ENCODE measurements at places on chromosomes 11 and 22. TPM values are rescaled to one million over a fixed set of nuclear protein-coding genes. Genes with fewer than 3 reads are reported as not detected.

DNA sequence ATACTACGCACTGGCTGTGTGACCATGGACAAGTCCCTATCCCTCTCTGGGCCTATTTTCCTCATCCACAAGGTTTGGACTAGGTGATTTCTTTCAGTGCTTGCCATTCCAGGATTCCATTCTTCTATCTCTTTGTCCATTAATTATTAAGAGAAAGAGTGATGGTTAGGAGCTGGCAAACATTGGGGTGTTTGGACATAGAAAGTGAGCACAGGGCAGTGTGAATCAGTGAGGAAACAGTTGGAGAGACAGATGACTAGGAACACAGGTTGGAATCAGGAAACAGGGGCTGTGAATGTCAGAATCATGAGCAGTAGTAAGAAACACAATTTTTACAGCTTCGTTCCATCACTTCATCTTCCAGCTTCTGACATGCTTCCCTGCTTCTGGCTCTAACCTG, 211.8 kb downstream of the INSC start:
- no peak for DNase-seq

- DNase-seq: no peak
Observed at GRCh38 chr11:26234451-26234850, 97.5 kb upstream of the ANO3 start.

DNA sequence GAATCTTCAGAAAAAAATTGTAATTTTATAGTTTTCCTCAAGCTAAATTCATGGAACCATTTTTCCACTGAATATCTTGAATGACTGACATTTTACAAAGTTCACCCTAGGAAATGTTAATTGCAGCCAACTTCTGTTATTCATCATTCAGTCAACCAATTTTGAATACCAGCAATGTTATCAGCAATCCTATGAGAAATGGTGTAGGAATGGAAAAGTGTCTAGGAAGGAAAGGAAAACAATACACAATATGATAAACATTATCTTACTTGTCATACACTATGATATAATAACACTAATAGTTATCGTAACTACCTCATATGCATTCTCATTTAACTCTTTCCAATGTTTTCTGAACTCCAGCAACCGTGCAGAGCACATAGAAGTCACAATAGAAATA, 790.5 kb upstream of the LRRC4C start:
- no peak for DNase-seq

DNA sequence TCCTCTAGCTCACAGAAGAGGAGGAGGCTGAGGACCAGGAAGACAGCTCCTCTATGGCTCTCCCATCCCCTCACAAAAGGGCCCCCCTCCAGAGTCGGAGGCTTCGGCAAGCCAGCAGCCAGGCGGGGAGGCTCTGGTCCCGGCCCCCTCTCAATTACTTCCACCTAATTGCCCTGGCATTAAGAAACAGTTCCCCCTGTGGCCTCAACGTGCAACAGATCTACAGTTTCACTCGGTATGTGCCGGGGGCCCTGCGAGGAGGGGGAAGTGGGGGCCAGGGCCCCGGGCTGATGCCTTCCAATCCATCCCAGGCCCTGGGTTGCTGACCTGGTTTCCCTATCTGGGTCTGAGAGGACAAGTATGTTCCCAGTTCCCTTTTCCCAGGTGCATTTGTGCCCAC, 7.9 kb downstream of the FOXR1 start:
- DNase-seq: no peak

GRCh38 chr22:36461665-36462649, 19.5 kb downstream of the TXN2 start:
- peak; percentile 86 for DNase-seq

- no peak for DNase-seq
Observed at GRCh38 chr11:8251616-8252295, 11.9 kb downstream of the LMO1 start.

- no peak for DNase-seq
Observed at GRCh38 chr11:120335556-120335907, 681 bp upstream of the ARHGEF12 start.

DNA sequence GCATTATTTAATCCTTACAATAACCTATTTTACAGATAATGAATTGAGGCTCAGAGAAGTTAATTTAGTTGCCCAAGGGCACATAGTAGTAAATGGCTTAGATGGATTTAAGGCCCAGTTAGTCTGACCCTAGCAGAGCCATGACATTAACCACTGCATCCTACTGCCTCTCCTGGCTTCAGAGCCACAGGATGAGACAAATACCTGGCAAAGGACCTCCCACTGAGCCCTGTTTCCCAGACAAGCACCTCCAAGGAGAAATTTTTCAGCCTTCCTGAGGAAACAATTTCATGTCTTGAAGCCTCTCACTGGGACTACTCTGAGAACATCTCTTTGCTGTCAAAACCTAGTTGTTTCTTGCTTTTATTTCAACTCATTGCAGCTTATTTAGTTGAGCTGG, 28.4 kb downstream of the IZUMO1R start:
- no peak for DNase-seq

DNA sequence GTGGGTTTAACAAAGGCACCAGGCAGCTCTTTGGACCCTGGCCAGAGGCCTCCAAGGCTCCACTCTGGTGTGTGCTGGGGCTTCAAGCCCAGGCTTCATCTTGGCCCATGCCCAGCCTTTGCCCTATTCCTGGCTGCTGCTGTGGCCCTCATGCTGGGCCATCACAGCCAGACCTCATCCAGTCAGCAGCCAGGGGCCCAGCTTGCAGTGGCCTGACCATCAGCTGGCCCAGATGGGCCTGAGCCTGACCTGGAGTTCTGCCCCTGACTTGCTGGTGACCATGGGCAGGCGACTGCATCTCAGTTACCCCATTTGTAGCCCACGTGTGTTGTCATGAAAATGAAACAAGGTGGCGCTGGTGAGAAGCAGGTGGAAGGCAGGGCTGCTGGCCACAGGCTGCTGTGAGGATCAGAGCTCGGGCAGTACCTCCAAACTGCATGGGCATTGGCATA, 76.1 kb downstream of the MED15 start:
- no peak for DNase-seq

GRCh38 chr11:124961972-124962609, 8.1 kb downstream of the CCDC15 start:
- no peak for DNase-seq

DNA sequence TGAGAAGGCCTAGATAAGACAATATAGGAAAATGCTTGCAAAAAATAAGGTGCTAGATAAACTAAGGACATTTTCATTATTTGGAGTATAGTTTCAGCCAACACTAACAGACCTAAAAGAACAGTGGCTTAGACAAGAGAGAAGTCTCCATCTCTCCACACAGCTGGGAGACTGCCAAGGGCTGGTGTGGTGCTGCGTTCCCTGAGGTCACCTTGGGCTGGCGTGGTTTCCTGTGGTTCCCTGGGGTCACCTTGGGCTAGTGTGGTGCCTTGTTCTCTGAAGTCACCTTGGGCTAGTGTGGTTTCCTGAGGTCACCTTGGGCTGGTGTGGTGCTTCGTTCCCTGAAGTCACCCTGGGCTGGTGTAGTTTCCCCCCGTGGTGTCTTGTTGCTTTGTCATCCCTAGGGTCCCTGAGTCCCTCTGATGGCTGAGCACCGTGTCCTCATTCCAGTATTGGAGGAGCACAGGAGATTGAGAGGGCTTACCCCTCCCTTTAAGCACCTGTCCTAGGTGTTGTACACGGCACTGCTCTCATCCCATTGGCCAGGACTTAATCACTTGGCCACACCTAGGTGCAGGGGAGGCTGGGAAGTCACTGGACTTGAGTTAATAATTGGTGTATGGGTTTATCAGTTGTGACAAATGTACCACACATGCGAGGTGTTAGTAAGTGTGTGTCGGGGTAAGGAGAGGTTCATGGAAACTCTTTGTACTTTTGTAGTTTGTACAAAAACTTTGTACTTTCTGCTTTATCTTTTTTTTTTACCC, 14.9 kb downstream of the SAMM50 start:
- DNase-seq: no peak

DNA sequence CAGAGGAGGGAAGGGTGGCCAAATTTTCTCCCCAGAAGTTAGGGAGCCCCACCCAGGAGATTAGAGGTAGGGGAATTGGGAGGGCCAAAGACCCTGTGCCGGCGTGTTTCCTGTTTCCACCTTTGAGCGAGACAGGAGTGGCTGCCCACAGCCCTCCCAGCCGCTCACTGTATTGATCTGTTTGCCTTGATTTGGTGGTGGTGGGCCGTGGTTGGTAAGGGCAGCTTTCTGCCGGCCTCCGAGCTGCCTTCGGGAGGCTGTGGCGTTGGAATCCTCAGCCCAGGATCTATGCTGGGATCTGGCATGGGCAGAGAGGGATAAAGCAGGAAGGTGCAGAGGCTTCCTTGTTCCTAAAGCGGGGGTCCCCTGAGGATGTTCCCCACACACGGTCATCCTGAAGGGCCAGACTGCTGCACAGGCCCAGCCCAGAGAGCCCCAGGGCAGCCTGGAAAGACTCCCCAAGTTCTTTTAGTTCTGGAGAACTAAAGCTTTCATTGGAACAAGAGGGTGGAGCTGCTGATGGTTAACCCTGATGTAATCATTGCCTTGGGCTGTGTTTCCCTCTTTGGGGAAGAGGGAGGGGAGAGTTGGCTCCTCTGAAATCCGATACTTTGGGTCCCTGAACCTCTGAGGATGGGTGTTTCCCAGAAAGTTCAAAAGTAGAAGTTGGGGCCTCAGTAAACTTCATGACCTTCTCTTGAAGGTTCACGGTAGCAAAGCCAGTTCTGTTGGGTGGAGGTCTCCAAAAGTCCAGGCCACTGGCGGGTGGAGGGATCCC, 7.2 kb downstream of the FAM83F start:
- no peak for DNase-seq

- no peak for DNase-seq
Observed at GRCh38 chr11:44029977-44030911, 17.5 kb upstream of the ACCSL start.

GRCh38 chr11:47215366-47215910, 664 bp downstream of the DDB2 start:
- no peak for DNase-seq

DNA sequence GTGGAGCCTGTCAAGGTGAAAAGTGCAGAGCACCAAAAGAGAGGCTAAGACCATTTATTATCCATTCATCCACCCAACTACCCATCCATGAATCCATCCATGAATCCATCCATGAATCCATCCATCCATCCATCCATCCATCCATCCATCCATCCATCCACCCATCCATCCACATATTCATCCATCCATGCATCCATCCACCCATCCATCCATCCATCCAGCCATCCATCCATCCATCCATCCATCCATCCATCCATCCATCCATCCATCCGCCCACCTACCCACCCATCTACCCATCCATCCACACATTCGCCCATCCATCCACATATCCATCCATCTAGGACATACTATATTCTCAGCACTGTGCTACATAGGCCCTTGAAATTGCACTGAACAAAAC, 68.0 kb downstream of the SYN3 start:
- DNase-seq: no peak

- no peak for DNase-seq
Observed at GRCh38 chr11:33860926-33861325, 30.9 kb downstream of the LMO2 start.

DNA sequence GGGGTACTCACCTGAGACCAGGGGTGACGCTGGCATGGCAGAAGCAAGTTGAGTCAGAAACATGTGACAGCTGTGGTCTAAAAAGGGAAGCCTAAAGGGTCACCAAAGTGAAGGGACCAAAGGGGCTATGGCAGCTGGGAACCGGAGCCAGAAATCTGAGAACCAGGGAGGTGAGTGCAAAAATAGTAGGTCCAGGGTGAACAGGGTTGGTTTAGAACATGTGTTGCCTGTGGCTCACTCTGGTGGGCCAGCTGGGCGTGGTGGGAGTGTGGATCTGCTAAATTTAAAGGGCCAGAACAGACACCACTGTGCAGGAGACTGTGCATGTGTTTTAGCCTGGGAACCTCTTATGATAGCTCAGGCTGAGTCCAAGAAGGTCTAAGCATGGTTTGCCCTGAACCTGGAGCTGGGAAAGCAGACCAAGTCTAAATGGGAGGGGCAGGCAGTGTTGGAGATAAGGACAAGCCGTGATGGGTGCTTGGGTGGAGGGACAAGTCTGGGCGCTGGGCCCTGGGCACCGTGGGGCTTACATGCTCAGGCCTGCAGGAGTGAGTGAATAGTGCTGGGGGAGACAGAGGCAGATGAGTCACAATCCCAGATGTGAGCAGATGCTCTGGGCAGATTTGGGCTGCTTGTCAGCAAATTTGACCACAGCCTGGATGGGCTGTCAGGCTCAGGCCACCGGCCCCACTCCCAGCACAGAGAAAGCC, 41.4 kb upstream of the ZBED5 start:
- DNase-seq: no peak

- no peak for DNase-seq
Observed at GRCh38 chr11:87150936-87151335, 113.2 kb downstream of the TMEM135 start.

GRCh38 chr11:118240999-118241763, 11.0 kb downstream of the MPZL3 start:
- DNase-seq: peak; percentile 79

- no peak for DNase-seq
Observed at GRCh38 chr11:105000797-105001196, 22.2 kb downstream of the CASP5 start.

GRCh38 chr22:20994128-20994901, 7.6 kb downstream of the THAP7 start:
- no peak for DNase-seq

- DNase-seq: peak; percentile 51
Observed at GRCh38 chr11:65613091-65613928, 711 bp downstream of the MAP3K11 start.

DNA sequence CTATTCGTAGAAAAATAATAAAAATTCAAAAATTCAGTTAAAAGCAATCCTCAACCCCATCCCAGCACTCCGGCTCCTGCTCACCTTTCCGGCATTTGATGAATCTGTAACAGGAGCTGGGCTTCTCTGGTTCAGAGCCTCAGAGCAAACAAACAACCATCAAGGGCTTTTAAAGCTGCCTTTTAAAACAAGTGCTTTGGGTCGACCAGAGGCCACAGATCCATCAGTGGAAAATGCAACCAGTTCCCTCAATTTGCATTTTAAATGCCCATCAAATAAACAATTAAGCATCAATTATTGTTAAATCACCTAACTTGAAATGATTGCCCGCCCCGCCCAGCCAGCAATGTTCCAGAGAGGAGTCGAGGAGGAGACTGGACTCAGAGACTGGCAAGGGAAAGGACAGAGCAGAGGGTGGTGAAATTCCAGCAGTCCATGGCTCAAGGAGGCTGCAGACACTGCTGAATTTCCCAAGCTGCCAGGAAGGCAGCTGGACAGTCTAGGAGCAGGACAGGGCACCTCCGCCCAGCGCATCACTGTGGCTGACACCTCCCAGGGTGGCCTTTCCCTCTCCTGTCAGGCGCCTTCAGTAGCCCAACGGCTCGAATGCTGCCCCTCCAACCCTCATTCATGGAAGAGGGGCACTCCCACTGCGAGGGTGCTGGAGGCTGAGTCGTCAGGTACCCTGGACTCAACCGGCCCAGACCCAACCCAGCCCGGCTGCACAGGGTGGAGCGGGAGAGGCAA, 7.5 kb downstream of the FXYD6 start:
- no peak for DNase-seq

ZBED4 gene
- total RNA-seq: 10.5 TPM

GPR83 gene
- 0.15 TPM for total RNA-seq

TIGD3 gene
- not detected for total RNA-seq

EIF3F gene
- total RNA-seq: 151 TPM

DKK3 gene
- total RNA-seq: 87.1 TPM

ZBTB16 gene
- total RNA-seq: 358 TPM

PKDREJ gene
- total RNA-seq: not detected

ACR gene
- not detected for total RNA-seq

OR52N4 gene
- not detected for total RNA-seq

APOL1 gene
- total RNA-seq: 22.2 TPM

POU2F3 gene
- total RNA-seq: not detected

TRIM29 gene
- 58.7 TPM for total RNA-seq

CSNK2A3 gene
- total RNA-seq: 2.6 TPM

TBX1 gene
- 9.2 TPM for total RNA-seq

NFRKB gene
- total RNA-seq: 30.2 TPM
